RKO (cell line): ENCODE measurements at places on chromosomes 5 and 9.

GRCh38 chr9:121450241-121450640 is 49.4 kb downstream of the GGTA1 start:
- no peak for DNase-seq

- DNase-seq, result no peak
Measured at GRCh38 chr5:142852416-142853198, 82.4 kb downstream of the ARHGAP26 start.

DNA sequence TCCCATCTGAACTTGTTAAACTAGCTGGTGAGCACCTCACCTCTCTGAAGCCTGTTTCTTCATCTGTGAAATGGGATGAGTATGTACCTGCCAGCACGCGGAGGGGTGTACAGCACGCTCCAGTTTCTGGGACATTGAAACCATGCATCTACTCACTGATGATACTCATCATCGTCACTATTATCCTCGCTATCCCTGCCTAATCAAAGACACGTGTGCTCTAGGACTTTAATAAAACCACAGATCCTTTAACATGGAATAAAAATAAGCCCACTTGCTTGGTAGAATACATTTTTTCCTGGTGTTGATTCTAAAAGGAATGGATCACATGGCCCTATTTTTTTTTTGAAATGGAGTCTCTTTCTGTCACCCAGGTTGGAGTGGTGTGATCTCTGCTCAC is 37.3 kb upstream of the POMT1 start:
- no peak for DNase-seq

DNA sequence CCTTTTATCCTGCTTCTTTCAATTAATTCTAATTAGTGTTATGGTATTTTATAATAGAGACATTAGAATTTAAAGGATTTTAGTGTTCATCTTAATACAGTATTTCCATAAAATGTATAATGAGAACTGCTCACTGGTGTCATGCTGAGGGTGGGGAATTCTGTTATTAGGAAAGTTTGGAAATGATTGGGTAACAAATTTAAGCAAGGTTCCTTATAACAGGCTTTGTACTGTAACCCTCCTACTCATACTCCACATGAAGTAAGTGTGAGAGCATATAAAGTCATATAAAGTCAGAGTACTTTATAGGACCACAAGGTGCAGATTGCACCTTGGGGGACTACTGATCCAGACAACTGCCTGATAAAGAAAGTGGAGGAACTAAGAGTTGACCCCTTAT is 42.2 kb downstream of the SV2C start:
- DNase-seq, result no peak

- no peak for DNase-seq
Measured at GRCh38 chr5:115641948-115642347, 16.1 kb upstream of the TMED7 start.

DNA sequence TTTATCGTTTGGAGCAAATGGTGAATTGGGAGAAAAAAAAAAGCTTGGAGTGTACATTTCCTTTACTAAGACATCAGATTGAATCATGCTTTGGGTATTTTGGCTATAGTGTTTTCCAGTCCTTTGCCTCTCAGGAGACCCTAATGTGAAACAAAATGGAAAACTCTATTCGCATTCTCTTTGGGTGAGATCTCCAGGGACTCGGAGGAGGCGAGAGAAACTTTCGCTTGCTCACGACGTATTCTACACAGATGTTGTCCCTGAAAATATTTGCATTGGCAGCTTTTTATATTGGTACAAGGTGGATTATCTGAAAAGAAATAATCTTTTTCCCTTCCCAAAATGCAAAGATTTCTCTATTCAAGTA is 1240.1 kb upstream of the WWC1 start:
- DNase-seq, result no peak

GRCh38 chr5:69504036-69504435 is 11.4 kb downstream of the OCLN start:
- no peak for DNase-seq

DNA sequence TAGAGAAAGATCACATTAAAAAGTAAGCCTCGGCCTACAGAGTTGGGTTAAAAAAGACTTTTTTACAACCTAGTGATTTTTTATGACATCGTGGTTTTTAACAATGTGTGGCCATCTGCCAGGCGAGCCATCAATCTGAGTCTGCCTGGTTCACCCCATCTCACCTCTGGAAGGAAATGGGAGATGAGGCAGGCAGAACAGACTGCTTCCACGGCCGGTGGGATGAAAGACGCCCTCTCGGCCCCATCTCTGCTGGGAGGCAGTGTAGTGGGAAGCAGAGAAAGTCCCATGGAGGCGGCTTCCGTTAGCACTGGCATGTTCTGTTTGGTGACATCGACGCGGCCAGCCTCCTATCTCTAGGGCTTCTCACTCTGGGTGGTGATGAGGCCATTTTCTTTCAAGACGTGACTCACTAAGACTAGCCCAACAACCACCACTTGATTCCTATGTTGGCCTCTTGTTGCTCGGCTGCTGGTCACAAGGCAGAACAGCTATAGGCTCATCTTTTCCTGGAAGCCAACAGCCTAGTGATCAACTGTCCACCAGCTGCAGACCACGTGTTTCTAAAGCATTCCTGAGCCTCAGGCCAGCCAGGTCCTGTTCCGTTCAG is 132.4 kb upstream of the OTULINL start:
- peak; percentile 3 for DNase-seq

- DNase-seq, result no peak
Measured at GRCh38 chr9:79977074-79977435, 405.3 kb downstream of the TLE4 start.

- peak; percentile 90 for DNase-seq
Measured at GRCh38 chr9:21559402-21560280, 77.5 kb upstream of the IFNE start.

- no peak for DNase-seq
Measured at GRCh38 chr5:159549046-159549445, 218.8 kb upstream of the IL12B start.

DNA sequence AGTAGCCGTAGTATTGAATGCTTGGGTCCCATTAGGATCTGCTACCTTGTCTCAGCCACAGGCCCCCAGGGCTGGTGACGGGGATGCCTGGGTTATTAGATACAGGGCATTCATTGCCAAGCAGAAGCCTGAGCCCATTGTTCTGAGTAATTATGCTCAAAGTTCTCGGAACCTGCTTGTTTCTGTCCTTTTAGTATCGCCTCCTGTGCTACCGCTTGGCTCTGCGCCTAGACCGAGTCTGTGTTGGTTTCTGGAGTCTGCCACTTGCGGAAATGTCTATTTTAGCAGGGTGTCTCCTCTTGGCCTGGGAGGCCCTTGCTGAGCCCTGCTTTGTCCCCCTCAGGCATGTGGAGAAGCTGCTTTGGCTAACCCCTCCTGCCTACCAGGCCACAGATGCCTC is 506.1 kb downstream of the BNC2 start:
- no peak for DNase-seq

- no peak for DNase-seq
Measured at GRCh38 chr9:129402371-129402739, 218.5 kb downstream of the C9orf50 start.

DNA sequence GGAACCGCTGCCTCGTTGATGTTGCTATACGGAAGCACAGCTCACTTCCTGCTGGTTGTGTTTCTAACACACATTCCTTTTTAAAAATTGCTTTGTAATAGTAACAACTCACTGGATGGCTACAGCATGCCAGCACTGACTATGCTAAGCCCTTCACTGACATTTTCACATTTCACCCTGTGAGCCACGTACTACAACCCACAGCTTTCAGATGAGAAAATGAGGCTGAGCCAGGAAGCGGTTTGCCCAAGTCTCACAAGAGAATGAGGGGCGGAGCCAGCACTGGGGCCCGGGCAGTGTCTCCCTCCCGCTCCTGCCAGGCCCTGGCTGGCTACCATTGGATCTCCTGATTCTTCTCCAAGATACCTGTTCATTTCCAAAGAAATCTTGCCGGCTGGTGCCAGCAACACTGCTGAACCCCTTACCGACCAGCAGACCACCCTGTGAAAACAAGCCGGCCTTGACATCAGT is 38.3 kb downstream of the FAM78A start:
- peak; percentile 43 for DNase-seq
